ENCODE measurements at places on chromosomes 16 and 17. TPM values are rescaled to one million over a fixed set of nuclear protein-coding genes. Genes with fewer than 3 reads are reported as not detected.

The B4GALNT2 gene
- total RNA-seq = not detected

The CCDC78 gene
- 2.2 TPM for total RNA-seq

The AURKB gene
- total RNA-seq = 3.6 TPM

The LPO gene
- total RNA-seq = not detected

The OTOA gene
- under 0.01 TPM for total RNA-seq

Data from osteoblast (primary cell).